ENCODE measurements at places on chromosomes 16 and 17. TPM values are rescaled to one million over a fixed set of nuclear protein-coding genes. Genes with fewer than 3 reads are reported as not detected.

GRCh38 chr17:1629504-1630310, 1.1 kb upstream of the SLC43A2 start:
- DNase-seq = peak; percentile 85

OR1A1 gene
- total RNA-seq = not detected

DNA sequence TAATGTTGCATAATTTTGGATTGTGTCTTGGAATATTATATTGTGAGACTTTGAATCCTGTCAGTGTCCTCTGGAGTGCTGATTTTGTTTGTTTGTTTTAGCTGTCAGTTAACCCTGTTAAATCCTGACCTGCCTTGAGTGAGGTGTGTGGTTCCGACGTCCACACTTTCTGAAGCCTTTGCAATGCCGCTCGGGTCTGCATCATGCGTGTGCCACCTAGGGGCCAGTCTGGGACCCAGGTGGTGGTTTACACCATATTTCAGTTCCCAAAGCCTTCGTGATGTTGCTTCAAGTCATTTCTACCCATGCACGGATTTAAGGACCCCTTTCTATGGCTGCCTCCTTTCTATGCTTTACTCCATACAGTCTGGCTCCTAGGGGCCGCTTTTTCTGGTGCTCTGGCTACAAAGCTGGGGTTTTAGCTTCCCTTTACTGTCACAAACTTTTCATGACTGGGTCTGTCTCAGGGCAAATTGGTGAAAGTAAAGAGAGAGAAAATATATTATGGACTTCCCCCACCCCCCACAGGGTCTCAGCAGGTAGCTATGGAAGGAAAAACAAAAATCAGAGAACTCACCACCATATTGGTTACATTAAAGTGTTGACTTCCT, 11.4 kb upstream of the OR4D1 start:
- no peak for DNase-seq

- no peak for DNase-seq
Observed at GRCh38 chr16:55502801-55503366, 6.0 kb upstream of the LPCAT2 start.

TNFRSF13B gene
- not detected for total RNA-seq

GRCh38 chr17:42893359-42893758, 7.2 kb upstream of the G6PC1 start:
- DNase-seq = no peak

DNA sequence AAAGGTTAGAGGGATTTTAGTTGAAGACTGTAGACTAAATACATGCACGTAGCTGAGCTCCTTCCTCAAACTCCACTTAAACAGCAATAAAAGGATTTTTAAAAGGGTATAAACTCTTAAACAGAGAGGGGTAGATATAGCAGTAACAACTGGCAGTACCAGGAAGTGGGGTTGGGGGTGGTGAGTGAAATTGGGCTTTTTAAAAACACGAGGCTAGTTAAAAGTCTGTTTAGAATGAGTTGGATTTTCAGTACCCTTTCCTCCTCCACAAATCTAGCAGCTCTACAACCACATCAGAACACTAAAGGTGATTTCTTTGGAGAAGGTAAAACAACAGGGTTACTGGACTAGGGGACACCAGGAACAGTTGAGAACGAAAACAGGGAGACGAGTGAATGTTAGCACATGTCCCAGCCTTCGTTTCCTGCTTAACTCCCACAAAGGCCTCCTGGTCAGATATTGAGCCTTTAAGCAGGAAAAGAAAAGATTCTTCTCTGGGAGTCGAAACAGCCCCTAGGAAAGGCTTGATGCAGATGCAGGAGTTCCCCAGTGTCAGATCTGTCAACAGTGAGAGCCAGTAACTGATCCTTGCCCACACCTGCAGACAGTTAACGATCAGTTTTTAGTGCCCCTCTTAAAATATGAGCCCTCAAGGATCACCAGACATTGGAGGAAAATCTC, 13.8 kb downstream of the NETO2 start:
- DNase-seq = no peak

DNA sequence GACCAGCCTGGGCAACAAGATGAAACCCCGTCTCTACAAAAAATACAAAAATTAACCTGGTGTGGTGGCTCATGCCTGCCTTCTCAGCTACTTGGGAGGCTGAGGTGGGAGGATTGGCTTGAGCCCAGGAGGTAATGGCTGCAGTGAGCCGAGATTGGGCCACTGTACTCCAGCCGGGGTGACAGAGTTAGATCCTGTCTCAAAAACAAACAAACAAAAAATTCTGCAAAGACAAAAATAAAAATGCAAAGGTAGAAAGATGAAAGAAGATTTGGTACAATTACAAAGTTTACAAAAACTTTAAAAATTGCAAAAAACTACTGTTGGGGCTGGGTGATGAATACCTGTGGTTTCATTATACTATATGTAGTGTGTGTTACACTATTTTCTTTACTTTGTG, 5.5 kb upstream of the CDH1 start:
- no peak for DNase-seq

- DNase-seq = no peak
Observed at GRCh38 chr17:34178092-34178491, 77.0 kb upstream of the CCL2 start.

DNA sequence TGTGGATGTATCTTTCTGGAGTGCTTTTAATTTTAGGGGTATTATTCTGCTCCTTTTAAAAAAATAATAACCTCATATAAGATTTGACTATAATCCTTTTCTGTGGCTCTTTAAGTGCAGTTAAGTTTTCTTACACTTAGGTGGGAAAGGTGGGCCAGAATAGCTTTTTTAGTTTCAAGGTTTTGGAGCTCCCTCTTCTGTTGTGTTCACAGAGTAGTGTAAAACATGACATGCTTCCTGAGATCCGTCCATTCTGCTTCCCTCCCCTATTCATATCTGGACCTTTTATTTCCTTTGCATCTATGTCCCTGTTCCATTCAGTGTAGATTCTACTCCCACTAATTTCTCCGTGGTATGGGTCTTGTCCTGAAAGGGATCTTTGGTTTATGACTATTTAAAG, 12.8 kb downstream of the LRRC36 start:
- DNase-seq = no peak

- DNase-seq = no peak
Observed at GRCh38 chr16:57145046-57146021, 40.5 kb downstream of the PSME3IP1 start.

- DNase-seq = no peak
Observed at GRCh38 chr17:31116167-31116566, 21.4 kb downstream of the NF1 start.

BEAN1 gene
- not detected for total RNA-seq

DNA sequence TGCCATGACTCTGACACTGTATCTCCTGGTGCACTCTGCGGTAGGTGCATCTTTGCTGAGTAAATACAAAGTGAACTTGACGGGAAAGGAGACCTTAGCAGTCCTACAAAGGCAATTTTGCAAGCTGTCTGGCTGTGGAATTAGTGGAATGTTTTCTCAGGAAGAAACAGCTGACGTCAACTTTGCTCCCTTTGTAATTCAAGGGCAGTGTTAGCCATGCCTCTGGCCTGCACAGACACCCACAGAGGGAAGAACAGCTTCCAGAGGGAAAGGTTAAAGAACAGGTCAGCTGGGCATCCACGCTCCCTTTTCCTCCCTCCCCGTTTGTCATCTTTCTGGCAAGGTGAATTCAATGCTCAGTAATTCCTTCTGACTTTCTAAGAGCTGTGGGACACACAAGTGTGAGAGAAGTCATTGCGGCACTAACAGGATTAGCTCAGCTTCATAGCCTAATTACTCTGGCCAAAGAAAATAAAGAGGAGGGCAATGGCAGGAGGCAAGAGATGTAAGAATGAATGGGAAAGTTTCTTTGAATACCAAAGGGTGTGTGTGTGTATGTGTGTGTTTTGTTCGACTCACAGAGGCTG, 476.9 kb upstream of the GOT2 start:
- no peak for DNase-seq

GRCh38 chr17:72427761-72428109, 306.9 kb downstream of the SOX9 start:
- no peak for DNase-seq

- DNase-seq = no peak
Observed at GRCh38 chr16:54015147-54015546, 271.4 kb downstream of the IRX3 start.

- DNase-seq = no peak
Observed at GRCh38 chr16:15952265-15952711, 2.9 kb downstream of the ABCC1 start.

- no peak for DNase-seq
Observed at GRCh38 chr17:71330099-71330375, 790.8 kb upstream of the SOX9 start.

DNA sequence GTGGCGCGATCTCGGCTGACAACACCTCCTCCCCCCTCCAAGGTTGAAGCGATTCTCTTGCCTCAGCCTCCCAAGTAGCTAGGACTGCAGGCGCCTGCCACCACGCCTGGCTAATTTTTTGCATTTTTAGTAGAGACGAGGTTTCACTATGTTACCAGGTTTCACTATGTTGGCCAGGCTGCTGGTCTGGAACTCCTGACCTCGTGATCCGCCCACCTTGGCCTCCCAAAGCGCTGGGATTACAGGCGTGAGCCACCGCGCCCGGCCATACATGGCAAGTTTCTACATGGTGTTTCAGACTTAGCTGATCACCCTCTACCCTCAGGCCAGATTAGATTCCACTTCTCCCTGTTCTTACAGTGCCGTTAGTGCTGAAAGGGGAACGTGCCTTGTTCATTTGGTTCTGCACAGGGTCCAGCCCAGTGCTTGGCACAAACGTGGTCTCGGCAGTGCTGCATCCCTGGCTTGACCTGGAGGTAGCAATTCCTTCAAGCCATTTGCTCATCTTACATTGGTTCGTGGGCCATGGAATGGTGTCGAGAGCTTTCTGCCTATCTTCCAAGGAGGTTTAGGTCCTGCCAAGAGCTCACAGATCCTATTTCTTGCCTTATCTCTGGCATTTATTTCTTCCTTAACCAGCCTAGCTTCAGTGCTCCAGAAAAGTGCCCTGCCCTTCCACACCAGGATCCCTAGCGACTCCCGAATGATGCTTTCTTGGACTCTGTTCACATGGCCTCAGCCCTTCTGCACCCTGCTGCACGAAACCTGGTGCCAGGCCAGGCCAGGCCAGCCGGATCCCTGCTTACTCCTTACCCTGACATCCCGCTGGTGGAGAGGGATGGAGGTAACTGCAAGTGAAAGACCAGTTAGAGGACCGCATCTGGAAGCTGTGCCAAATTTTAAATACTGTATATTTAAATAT, 14.8 kb upstream of the AURKB start:
- no peak for DNase-seq

DNA sequence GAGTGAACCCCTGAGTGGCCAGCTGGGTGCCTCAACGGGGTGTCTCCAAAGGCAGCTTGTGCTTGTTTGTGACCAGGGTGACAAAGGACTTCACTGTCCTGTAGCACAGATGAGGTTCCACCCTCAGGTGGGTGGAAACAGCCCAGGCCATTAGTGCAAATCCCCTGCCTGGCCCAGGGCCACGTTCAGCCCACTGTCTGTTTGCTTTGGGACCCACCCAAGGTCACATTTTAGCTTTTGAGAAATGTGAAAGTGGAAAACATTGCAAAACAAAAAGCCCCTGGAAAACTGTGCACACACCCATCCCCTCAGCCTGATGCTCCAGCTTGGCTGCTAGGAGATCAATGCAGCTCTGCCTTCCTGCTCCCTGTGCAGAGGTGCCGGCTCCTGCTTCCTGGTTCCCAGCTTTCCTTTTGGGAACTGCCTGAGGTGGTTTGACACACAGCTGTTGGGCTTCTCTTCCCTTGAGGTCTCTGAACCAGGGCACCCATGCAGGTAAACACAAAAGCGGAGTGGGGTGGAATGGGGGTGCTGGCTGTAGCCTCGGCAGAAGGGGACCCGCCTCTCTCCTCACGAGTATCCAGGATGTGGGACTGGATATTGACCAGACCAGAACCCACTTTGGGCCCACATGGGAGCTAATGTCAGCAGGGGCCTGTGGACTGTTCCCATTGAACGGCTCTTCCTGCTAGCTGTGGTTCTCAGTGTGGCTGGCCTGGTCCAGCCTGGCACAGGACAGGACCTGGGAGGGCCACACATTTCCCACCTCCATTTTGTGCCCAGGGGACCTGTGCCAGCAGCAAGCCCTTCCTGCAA, 7.9 kb upstream of the SPHK1 start:
- no peak for DNase-seq

SOST gene
- not detected for total RNA-seq

DNA sequence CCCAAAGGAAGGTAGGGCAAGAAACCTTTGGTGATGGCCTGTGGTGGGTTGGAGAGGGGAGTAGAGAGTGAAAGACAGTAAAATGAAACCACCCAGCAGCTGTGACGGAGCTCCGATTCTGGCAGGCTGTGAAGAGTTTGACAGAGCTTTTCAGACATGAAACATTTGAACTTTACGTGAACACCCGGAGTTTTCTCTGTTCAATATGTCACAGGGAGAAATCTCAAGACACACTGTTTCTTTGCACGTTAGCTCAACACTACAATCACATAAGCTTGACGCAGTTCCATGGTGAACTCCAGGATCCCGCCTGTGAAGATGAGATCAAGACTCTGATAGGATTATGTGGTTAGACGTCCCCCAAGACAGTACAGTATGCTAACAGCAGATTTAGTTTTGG, 79.6 kb upstream of the CDH11 start:
- no peak for DNase-seq

DNA sequence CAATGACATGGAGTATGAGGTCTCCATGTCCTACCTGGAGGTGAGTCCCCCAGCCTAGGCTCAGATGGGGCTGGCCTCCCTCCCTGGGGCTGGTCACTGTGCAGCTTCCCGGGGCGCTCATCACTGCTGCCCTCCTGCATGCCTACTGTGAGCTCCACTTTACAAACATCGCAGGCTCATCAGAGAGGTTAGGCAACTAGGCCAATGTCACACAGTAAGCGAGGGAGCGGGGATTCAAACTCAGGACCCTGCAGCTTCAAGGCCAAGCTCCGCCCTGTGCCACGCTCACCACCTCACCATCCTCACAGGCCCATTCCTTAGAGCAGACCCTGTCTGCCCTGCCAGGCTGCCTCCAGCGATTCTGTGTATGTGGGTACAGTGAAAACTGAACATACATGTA, 17.1 kb downstream of the KIF19 start:
- no peak for DNase-seq

DOC2B gene
- total RNA-seq = not detected

SPATA32 gene
- 0.65 TPM for total RNA-seq

SCN4A gene
- not detected for total RNA-seq

DNA sequence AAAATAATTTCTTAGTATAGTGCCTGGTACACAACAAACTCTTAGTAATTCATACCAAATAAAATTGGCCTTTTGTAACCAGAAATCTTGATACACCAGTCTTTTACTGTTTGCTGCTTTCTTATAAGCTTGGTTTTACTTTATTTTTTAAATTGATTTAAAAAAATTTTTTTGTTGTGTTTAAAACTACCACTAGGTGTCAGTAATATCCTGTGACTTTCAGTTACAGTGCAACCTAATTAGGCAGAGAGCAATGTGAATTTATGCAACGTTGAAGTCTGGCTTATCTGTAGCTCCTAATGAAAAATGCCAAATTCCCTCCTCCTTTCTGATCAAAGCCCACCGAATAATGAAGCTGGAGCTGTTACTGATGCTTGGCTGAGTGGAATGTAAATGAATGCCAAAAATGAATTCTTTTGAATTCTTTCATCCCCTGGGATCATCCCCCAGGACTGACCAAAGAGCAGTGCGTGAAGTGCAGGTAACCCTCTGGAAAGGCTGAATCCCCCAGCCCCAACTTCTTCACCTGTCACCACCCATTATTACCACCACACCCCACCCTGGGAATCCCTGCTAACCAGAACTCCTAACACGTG, 3.8 kb downstream of the ERCC4 start:
- DNase-seq = no peak

- no peak for DNase-seq
Observed at GRCh38 chr17:43010667-43011308, 4.2 kb downstream of the IFI35 start.

Data from activated naive CD8-positive, alpha-beta T cell treated with anti-CD3 and anti-CD28 coated beads, Interleukin-2, amount 10 ng/mL, durations not matched to agents 7 days and 5 days (primary cell).